ENCODE measurements at places on chromosomes 7 and 10.
A peak's percentile ranks its signal among the peaks of the same experiment; 100 is the strongest.

- DNase-seq = no peak
Measured at GRCh38 chr7:1856161-1856887, 186.2 kb downstream of the ELFN1 start.

- no peak for DNase-seq
Measured at GRCh38 chr7:44119829-44120380, 3.4 kb downstream of the POLD2 start.

GRCh38 chr10:95559896-95560277, 1.3 kb downstream of the SORBS1 start:
- no peak for DNase-seq

DNA sequence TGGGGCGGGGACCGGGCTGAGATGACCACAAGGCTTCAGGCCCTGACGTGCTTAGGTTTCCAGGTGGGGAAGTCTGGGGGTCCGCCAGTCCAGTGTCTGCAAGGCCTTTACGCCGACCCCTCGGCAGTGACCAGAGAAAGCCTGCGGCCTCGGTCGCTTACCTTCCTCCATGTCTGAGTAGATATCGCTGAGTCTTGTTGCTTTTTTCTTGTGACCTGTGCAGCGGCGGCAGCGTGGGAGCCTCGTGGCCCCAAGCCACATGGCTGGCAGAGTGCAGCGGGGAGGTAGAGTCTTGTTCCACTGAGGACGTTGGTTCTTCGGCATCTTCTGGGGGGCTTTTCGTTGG, 329 bp downstream of the NOLC1 start:
- DNase-seq = no peak

DNA sequence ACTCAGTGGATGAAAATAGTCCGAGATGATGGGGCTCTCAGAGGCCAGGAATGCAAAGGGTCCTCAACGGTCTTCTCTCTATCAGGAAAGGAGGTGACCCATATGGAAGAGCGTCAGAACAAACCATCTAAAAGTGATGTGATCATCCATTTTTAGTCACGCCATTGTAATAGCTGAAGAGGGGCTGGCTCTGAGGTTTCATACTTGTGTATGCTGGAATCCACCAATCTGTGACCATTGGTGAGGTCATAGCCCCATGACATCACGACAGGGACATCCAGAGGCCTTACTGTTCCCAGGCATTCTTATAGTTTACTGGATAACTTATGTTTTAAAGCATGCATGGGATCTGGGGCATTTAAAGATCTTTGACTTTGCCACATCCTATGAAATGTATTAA, 83.6 kb downstream of the C10orf90 start:
- no peak for DNase-seq

- DNase-seq = no peak
Measured at GRCh38 chr7:24284699-24285506, 913 bp downstream of the NPY start.

- no peak for DNase-seq
Measured at GRCh38 chr7:26460351-26461085, 168.9 kb downstream of the SNX10 start.

GRCh38 chr7:1046722-1047679, 2.7 kb downstream of the GPR146 start:
- DNase-seq = no peak

GRCh38 chr7:42618651-42619360, 293.1 kb downstream of the C7orf25 start:
- DNase-seq = no peak

DNA sequence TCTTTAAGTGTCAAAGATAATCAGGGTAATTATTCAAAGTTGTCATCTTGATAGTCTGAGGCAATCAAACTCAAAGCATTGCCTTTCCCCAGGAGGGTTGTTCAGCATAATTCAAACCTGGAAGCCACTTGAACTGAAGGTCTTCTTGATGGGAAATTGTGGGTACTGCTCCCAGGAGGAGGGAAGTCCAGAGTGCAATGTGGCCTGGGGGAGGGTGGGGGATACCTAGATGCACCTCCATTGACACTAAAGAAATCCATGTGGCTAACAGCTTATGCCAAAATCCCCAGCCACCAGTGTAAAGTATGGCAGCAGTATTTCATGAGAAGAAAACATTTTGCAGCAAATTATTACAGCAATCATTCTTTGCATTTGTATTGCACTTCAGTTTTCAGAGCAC, 114.9 kb downstream of the STRA8 start:
- no peak for DNase-seq

DNA sequence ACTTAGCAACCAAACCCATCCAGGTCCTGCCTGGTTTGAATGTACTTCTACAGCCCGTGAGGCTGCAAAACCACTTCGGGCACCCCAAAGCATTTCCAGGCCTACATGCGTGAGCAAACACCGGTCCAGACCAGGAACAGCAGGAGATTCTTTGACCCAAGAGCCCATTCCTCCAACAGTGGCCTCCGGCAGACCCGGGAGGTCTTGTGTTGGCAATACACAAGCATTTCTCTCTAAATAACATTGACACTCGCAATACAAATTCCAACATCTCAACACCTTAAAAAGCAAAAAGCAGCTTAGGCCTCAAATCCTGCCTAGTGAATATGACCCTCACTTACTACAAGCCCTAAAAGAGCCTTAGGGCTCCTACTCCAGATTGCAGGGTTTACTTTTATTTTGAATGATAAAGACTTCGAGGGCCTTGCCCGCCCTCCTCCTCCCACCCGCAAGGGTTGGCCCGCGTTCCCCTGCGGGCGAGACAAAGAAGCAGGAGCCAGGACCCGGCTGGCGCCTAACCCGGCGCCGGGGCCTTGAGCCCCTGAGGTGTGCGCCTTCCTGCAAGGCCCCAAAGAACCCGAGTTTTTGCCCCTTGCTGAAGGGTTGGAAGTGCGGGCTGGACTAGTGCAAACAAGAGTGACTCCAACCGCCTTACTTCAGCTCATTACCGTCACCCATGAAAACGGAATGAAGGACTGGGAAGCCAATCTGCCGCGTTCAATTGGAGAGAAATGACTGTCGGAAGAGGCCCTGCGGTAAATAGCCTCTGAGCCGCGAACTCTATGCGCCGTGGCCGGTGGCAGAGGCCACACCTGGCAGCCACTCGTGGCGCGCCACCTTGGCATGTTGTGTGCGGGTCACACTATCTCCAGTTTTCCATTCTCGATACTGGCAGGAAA, 3.4 kb upstream of the DLX6 start:
- no peak for DNase-seq

GRCh38 chr10:112039823-112040222, 143.7 kb downstream of the GPAM start:
- DNase-seq = no peak

DNA sequence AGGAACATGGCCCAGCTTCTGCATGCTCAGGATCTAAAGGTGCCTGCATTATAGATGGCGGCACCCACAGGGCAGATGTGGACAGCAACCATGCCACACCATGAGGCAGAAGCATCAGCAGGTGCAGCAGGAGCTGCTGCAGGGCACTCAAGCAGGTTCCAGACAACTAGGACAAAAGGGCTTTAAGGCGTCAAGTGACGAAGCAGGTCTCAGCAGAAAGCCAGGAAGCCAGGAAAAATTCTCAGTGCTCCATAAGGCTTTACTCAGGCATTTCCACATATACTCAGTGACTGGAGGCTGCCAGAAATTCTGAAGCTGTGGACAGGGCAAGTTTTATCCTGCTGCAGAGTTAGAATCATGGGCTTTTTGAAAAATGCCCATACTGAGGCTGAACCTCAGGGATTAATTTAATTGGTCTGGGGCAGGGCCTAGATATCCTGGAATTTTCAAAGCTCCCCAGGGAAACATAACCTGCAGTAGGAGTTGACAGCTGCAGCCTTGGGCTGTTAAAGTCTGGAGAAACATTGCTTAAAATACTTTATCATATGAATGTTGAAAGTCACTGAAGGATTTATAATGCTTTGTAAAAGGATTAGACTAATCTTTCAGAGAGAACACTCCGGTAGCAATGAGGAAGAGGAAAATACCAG, 68.1 kb upstream of the RNF148 start:
- no peak for DNase-seq

DNA sequence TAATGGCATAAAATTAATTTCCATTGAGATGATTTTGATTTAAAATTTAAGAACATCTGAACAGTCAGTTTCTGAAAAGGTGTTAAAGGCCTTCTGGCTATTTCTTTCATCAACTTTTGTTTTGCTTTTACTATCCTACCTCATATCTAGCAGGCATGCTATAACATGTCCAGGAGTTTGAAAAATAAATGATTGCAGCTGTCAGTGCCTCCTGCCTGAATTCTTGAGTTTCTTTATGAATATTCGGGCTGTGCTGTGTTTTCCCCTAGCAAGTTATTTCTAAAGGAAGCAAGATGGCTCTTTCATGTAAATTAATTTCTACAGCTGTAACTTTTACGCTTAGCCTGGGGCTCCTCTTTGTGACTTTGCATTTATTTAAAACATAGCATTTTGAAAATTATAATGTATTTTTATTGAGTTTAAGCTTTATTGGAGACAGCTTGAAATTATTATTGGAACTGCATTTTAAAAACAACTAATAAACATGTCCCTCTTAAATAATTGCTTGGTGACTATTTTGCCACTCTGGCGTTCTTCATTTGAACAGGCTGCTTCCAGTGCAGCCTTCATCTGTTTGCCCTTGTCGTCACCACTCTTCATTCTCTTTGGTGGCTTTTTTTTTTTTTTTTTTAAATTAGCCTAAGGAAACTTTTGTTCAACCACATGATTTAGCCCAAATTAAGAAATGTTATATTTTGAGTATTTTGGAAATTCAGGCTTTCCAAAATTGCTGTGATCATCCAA, 1083.4 kb upstream of the LRRN3 start:
- DNase-seq = no peak

GRCh38 chr7:136890399-136890798, 21.9 kb downstream of the CHRM2 start:
- DNase-seq = no peak

DNA sequence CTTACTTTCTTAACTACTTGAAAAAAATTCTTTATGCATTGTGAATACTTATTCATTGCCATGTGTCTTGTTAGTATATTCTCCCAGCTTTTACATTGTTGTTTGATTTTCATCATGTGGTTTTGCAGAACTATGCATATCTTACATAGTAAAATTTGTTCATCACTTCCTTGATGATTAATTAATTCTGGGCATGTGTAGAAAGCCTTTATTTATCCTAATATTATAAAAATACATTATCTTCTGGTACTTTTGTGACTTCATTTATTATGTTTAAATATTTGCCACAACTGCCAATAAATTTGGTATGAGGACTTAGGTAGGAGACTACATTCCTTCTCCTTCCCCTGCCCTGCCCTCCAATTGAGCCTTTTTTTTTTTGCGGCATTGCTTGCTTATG, 166.0 kb upstream of the ZNF32 start:
- no peak for DNase-seq

DNA sequence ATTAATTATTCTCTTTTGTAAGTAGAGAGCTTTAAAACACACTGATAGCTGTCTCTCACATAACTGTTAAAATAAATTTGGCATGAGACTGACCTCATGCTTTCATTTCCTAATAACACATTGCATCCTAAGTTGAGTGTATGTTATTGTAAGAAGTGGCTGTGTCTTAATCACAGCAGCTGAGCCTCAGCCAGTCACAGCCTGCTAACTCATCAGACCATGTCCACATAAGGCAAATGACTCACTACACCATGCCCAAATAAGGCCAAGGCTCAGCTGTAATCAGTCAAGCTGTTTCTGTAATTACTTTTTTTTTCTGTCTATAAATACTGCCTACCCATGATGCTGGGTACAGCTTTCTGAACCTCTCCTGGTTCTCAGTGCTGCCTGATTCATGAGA, 860.9 kb downstream of the XPNPEP1 start:
- no peak for DNase-seq

- no peak for DNase-seq
Measured at GRCh38 chr7:25427721-25428120, 199.4 kb upstream of the NPVF start.

DNA sequence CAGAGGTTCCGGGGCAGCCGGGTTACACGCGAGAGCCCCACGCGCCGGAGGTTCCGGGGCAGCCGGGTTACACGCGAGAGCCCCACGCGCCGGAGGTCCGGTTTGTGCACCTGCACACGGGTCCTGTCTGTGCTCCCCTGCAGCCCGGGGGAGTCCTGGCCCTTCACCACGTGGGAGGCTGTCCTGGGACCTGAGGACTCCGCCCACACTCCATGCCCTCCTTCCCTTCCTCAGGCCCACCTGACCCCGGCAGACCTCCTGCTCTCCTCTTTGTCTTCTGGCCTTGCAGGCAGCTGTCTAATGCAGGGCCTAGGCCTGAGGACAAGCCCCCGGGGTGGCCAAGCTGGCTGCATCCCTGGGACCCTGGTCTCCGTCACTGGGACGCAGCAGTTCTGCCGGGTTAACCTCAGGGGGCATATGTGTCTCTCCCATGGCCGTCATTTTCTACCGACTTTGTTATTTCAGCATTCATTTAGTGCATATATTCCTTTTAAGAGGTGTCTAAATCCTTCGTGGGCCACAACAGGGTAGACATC, 374.6 kb downstream of the DNAJB6 start:
- DNase-seq = no peak

DNA sequence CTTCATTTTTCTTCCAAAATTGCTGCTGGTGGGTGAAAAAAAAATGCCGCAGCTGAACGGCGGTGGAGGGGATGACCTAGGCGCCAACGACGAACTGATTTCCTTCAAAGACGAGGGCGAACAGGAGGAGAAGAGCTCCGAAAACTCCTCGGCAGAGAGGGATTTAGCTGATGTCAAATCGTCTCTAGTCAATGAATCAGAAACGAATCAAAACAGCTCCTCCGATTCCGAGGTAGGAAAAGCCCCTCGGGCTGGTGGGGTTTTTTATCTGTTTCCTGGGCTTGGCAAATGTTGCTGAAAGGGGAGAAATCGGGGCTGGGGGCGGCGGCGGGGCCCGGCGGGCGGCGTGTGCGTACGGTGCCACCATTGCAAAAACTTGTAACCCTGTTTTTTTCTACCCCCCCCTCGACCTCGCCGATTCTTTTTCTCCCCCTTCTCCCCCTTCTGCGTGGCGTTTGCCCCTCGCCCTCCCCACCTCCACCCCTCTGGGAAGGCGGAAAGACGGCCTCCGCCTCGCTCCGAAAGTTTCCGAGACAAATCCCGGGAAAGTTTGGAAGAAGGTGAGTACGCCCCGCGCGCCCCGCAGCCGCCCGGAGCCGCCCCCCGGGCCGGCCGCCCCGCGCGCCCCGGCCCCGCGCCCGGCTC, 789 bp downstream of the TCF7L2 start:
- DNase-seq = peak; percentile 6

GRCh38 chr7:150435390-150436073, 14.9 kb upstream of the GIMAP8 start:
- DNase-seq = no peak

GRCh38 chr10:17703706-17704105, 48.3 kb upstream of the TMEM236 start:
- no peak for DNase-seq

All from NCI-H748 treated with DMSO at 0.1 percent for 48 hours (cell line).